CD14-positive monocyte (primary cell): ENCODE measurements at places on chromosomes 7 and 10.
A peak's percentile ranks its signal among the peaks of the same experiment; 100 is the strongest.

DNA sequence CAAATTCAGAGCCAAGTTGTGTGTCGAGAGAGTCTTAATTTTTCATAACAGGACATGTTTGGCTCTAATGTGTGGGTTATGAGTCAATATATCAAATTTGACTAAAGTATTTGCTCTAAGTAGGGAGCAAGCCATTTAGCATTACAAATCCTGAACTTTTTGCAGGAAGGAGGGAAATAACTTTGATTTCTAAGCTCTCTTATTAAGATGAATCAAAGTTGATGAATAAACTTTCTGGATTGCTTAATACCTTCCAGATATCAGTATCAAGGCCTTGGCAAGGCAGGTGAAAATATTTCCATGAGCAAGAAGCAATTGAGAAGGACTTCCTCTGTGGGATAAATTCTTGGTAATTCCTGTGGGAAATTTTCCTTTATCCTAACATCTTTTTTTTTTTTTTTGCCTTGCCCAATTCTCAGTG, 258.8 kb downstream of the AHR start:
- DNase-seq, result no peak

DNA sequence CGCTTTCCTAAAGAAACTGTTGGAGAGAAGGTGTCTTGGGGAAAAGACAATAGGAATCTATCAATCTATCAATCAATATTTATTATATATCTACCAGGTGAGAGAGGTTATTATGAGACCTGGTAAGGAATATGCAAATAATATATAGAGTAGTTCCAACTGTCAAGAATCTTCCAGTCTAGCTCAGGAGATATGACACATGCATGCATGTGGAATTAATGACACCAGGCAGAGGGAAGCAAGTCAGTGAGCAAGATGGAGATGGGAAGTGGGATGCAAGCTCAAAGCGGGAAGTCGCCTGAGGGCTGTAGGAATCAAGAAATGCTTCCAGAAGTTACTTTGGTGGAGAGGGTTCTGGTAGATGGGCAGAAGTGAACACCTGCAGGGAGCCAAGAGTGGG, 187.4 kb upstream of the NRP1 start:
- no peak for DNase-seq

DNA sequence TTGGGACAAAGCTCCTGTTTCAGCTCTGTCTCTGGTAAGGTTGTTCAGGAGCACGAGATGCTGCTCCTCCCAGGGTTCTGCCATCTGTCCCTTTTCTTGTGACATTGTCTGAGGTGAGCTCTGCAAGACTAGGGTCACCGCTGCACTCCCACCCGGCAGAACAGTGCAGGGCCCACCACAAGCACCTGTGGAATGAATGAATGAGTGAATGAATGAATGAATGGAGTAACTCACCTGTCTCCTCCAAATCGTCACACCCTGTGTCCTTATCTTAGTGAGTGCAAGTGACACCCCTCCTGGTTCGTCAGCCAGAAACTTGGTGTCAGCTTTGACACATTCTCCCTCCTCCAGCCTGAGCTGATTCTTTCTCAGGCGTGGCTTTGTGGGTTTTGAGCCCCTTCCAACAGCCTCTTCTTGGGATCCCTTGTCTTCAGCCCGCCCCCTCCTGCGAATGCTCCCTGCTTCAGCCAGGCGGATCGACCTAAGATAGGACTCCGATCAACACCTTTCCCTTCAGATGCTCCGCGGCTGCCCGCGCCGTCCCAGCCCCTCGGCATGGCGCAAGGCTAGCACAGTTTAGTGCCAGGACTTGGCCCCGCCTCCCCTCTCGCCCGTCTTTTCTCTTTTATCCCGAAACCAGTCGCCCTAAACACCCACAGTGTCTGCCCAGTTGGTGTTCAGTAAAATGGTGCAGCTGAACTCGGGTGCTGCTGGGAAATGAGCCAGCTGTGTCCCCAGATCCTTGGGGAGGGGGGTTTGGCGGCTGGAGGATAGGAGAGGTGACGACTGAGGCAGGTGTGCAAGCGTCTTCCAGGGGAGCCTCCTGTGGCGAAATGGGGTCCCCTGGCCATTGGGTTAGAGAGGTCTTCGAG, 89.3 kb downstream of the BEND7 start:
- no peak for DNase-seq

DNA sequence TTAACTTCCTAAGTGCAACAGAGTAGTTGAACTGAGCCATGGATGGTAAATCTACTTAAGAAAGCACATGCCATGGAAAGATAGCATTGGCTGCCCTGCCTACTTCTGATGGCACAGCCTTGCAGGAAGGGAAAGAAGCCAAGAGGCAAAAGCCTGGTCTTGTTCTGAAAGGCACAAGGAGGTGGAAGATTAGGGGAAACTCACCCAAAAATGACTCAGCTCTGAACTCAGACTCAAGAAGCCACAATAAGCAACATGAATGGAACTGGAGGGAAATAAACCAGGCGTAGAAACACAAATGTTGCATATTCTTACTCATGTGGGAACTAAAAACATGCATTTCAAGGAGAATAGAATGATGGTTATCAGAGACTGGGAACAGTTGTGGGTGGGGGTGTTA, 20.8 kb upstream of the ALOX5 start:
- peak; percentile 58 for DNase-seq

DNA sequence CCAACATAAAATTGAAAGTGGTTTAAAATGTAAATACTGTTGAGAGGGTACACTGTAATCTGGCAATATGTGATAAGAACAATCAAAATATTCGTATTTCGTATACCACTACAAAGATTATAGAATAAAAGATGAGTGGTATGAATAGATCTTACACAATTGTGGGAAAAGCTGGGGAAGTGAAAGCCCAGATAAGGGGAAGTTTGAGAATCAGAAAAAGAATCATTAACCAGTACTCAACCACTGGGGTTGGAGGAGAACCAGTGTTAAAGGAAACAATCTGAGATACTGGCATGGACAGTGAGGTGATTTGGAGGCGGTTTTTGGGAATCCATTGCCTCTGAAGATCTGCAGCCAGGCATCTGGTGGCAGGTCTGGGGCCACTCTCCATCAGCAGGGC, 59.7 kb upstream of the CDK14 start:
- peak; percentile 58 for DNase-seq

DNA sequence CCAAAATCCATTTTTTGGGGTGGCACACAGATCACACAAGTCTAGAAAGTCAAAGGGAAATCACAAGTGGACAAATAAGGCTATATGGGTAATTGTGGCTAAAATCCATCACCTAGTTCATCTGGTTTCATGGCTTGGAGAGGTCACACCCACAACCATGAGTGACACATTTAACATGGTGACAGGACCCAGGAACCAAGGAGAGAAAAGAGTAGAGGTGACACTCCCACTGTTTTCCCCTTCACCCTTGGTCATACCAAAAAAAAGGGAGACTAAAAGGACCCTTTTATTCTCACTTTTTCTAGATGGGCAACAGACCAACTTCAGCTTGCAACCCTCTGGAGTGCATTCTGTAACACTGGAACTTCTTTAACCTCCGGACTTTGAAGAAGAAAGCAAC, 46.2 kb upstream of the ZNF107 start:
- DNase-seq, result no peak

DNA sequence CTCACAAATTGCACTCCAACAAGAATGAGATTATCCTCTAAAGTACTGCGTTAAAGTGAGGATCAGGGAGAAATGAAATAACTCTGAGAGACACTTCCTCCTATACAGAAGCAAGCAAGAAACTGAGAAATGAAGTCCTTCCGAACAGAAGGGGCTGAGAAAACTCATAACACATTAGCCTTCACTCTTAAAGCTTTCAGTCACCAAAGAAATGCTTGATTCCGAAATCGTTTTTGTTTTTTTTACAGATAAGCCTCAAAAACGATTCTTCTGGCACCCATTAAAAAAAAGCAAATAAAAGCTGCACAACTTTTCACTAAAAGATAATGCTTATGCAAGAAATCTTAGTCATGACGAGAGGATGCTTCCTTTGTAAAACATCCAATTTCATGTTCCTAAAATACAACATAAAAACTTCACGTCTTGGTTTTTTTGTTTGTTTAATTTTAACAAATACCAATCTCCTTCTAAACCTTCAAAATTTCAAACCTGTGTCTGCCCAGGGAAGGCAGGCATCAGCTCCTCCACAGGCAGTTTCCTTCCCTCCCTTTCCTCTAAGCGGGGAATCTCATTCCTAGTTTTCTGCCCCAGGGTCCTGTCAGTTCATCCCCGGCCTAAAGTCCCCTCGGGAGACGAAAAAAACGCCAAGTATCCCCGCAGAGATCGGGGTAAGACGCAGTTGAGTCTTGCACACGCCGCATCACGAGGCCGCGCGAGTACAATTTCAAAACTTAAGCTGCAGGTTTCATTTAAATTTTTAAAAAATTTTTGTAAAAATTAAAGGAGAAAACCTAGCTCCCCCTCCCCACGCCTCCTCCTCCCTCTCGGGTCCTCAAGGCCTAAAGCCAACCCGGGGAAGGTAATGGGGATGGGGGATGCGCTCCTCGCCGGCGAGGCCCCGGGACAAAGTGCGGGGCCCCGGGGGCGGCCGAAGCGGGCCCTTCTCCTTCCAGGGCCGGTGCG, 1.1 kb downstream of the BAZ1B start:
- no peak for DNase-seq

- DNase-seq, result no peak
Measured at GRCh38 chr7:55073976-55074528, 55.2 kb downstream of the EGFR start.

GRCh38 chr7:159114981-159115380, 29.7 kb downstream of the VIPR2 start:
- DNase-seq, result no peak

DNA sequence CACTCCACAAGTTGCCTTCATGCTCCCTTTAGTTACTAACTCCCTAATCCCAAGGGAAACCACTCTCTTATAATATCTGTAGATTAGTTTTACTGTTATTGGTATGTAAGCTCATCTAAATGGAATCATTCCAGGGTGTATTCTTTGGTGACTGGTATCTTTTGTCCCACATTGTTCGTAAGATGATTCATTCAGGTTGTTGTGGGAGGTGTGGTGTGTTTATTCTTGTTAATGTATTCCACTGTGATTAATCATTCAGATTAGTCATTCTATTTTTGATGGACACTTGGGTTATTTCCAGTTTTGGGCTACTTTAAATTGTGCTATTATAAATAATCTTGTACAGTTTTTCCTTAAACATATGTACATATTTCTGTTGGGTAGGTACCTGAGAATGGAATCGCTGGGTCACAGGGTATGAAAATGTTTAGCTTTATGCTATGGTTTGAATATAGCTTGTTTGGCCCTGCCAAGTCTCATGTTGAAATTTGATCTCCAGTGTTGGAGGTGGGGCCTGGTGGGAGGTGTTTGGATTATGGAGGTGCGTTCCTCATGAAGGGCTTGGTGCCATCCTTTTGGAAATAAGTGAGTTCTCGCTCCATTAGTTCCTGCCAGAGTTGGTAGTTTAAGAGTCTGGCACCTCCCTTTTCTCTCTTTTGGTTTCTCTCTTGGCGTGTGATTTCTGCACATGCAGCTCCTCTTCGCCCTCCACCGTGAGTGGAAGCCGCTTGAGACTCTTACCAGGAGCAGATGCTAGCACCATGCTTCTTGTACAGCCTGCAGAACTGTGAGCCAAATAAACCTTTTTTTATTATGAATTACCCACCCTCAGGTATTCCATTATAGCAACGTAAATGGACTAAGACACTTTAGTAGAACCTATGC, 13.8 kb downstream of the BTRC start:
- DNase-seq, result no peak

DNA sequence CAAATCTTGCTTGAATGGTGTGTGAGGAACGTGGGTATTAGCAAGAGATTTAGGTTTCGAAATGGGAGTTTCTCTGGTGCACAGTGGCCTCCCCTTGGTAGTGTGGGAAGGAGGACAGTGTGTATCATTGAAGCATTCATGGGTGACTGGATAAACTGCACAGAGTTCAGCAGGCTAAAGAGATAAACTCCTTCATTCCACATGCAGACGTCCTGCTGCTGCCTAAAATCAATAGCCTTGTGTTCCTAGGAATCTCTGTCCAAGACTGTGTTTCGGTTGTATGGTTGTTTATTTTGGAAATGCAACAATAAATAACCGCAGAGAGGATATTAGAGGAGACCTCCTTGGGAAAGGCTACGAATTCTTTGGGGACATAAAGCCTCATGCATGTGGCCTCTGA, 100.9 kb upstream of the FAM171A1 start:
- DNase-seq, result no peak

- no peak for DNase-seq
Measured at GRCh38 chr10:86042161-86042560, 324.4 kb downstream of the GRID1 start.

DNA sequence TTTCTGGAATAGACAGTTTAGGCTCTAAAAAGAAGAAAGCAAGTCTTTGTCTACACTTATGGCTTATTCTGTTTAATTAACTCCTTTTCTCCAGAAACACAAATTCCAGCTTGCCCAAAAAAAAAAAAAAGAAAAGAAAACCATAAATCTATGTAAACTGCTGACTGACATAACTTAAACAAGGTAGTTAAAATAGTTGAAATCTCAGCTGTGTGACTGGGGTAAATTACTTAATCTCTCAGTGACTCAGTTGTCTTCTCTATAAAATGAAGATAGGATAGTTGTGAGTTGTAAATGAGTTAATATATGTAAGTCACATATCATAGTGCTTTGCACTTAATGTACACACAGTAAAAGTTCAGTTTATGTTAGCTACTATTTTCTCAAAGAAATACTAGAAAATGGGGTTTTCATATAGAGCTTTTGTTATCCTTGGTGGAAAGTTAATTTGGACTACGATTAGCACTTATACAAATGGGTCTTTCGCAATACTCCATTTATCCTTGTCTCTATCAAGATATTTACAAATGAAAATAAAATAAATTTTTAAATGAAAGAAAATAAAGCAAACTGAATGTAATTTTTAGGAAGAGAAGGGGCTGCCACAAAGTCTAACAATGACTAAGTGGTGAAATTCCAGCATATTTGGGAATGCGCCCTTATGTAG, 200.9 kb downstream of the MBL2 start:
- no peak for DNase-seq

- no peak for DNase-seq
Measured at GRCh38 chr7:139394540-139394939, 34.8 kb downstream of the LUC7L2 start.

DNA sequence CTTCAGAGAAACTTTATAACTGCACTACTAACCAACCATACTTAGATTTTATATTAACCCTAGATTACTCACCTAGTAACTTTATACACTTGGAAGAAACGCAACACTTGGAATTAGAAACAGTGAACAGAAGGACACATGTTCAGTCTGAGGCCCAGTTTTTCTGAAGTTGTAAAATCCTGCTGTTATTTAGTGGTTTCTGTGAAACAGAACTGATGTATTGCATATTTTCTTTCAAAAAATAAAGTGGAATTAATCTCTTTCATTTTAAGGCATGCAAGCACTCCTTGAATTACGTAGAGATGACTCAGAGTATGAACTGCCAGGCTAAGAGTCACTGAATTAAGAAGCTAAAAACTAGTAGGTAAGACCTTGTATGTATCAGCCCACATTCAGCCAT, 215.8 kb downstream of the SKAP2 start:
- no peak for DNase-seq

DNA sequence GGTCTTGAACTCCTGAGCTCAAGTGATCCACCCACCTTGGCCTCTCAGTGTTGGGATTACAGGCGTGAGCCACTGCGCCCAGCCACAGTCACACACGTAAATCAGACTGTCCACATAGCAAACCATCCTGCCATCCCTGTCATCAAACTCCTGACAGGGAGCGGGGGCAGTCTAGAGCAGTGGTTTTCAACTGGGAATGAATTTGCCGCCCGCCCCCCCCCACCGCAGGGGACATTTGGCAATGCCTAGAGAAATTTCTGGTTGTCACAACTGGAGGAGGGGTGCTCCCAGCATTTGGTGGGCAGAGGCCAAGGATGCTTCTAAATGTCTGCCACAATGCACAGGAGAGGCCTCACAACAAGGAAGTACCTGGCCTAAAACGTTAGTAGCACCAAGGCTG, 24.1 kb downstream of the CAMK2G start:
- DNase-seq, result no peak

GRCh38 chr7:94906065-94906851, 1.1 kb upstream of the PPP1R9A start:
- no peak for DNase-seq
